Foreskin melanocyte (primary cell): ENCODE measurements at places on chromosomes 16 and 17.

DNA sequence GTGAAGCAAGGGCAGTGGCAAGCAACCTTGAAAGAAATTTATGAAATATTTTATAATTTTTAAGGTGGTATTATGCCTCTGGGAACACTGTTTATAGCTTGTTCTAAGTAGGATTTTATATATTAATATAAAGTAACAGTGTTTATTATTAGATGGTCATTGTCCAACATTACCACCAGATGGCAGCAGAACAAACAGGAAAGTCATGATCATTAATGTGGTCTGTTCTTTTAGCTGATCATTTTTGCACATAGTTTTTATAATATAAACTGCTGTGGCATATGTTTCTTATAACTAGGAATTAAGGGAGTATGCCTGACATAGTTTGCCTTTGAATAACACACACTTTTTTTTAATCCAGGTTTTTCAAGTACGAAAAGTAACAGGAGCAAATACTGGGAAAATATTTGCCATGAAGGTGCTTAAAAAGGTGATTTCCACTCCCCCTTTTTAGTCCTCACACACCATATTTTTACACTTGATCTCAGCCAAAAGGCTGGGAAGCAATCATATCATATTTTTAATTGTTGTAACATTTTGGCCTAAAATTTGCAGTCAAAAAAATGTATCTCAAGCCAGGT, 21.4 kb downstream of the RPS6KB1 start:
- peak; percentile 29 for DNase-seq

DNA sequence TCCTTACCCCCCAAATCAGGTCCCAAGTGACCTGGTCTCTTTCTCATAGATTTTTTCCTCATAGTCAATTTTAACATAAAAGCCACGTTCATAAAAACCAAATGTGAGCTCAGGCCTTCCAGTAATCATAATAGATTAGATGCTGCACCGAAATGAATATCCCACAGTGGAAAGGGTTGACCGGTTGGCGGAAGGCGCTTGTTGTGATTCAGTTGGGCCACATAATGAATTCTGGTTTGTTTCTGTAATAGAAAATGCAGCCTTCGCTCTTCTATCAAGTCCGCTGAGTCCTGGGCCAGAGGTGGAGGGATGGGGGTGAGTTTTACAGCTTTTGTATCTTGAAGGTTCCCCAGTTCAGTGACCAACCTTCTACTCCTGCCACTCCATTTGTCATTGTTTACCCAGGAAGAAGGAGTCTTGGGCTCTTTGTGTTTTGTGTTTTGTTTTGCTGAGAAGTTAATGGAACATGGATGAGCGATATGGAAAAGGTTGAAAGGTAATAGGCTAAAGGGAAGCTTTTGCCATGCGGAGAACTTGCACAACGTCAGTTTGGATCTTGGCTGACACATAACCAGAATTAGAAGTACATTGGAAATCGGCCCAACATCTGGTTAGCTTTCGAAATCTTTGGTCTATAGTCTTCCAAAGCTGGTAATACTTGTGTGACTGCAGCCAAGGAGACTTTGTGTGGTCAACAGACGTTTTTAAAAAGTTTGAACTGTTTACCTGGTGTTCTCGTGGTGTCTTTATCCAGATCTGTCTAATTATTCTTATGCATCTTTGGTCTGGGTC, 89.5 kb downstream of the CLEC16A start:
- DNase-seq = no peak

- no peak for DNase-seq
Measured at GRCh38 chr16:55839115-55839514, 6.2 kb upstream of the CES1 start.

GRCh38 chr16:18792836-18793433, 2.8 kb upstream of the RPS15A start:
- no peak for DNase-seq

- no peak for DNase-seq
Measured at GRCh38 chr16:78988361-78988969, 612.1 kb downstream of the MAF start.

- no peak for DNase-seq
Measured at GRCh38 chr17:60165223-60165622, 15.4 kb downstream of the CA4 start.
